AG10803 (cell line): ENCODE measurements at places on chromosomes 6 and 20.
A peak's percentile ranks its signal among the peaks of the same experiment; 100 is the strongest.

DNA sequence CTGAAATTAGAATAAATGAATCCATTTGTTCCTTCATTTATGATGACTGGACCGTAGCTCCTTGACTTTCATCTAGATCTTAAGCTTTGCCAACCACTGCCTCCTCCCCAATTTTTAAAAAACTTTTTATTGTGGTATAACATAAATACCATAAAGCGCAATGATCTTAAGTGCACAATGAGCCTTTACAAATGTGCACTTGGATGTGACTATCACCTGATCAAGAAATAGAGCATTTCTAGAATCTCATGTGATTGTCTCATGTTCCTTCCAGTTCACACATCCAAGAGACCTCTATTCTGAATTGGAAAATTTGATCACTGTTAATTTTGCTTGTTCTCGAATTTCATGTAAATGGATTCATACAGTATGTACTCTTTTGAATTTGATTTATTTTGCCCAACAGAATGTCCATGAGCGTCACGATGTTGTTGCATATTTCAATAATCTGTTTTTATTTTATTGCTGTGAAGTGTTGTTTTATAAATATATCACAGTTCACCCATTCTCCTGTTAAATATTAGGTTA, 442.2 kb downstream of the CDKAL1 start:
- no peak for DNase-seq

- no peak for DNase-seq
Observed at GRCh38 chr20:55329108-55329507, 676.2 kb downstream of the CBLN4 start.

DNA sequence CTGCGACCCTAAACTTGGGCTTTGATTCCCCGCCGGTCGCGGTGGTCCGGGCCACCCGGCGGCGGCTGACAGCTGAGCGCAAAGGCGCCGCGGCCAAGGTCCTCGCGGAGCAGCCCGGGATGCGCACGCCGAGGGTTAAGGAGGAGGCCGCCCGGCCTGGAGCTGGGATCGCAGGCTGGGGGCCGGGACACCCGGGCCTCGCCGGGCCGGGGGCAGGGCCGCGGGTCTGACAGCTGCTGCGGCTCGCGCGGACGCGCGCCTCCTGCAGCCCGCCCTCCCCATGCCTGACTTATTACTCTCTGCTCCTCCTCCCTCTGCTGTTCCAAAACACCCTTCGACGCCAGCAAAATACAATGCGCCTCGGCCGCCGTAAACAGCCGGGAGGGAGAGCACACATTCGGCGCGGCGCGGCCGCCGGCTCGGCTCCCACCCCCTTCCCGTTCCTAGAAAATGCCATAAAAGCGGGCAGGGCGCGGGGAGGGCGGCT, 746 bp downstream of the BACH2 start:
- DNase-seq, result peak; percentile 35

DNA sequence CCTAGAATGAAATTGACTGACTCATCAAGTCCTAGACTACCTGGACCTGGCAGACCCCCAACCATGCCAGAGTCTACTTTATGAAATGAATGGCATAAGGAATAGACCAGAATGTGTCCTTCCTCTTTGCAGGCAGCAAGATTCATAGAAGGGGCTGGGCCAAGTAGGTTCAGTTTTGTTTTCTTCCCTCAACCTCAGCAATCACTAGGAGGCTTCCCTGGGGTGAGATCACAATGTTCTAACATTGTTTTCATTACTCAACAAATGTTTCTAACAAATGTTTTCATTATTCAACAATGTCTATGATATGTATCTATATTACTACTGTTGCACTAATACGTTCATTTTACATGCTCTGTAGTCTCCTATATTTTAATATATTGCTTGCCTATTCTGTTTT, 8.4 kb upstream of the FAM162B start:
- no peak for DNase-seq

DNA sequence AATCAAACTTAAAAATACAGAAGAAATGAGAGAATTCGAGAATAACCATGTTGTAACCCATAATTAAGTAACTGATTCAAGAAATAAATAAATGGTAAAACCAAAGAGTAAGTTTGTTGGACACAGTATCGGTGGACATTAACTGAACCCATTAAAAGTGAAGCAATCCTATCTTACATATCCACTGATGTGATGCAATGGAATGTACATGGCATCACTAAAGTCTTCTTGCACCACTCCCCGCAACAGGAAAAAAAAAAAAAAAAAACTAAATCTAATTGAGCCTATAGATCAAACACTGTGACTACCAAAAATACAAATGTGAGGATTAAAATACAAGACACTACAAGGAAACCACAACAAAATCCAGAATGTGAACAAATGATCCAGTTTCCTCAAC, 7.9 kb downstream of the SNX14 start:
- peak; percentile 26 for DNase-seq

- DNase-seq, result no peak
Observed at GRCh38 chr20:52039790-52040189, 151.8 kb downstream of the ZFP64 start.

GRCh38 chr6:130466748-130467061, 100.9 kb downstream of the TMEM200A start:
- no peak for DNase-seq

- DNase-seq, result no peak
Observed at GRCh38 chr6:10412461-10413261, 2.2 kb downstream of the TFAP2A start.

GRCh38 chr6:141028791-141029280, 1103.9 kb upstream of the GJE1 start:
- DNase-seq, result no peak

GRCh38 chr6:12422848-12423247, 132.7 kb downstream of the EDN1 start:
- DNase-seq, result peak; percentile 72

GRCh38 chr6:321158-321438, 28.8 kb downstream of the DUSP22 start:
- no peak for DNase-seq

- DNase-seq, result no peak
Observed at GRCh38 chr20:35385733-35386132, 26.0 kb downstream of the UQCC1 start.

GRCh38 chr6:121479486-121480098, 44.1 kb downstream of the GJA1 start:
- no peak for DNase-seq

DNA sequence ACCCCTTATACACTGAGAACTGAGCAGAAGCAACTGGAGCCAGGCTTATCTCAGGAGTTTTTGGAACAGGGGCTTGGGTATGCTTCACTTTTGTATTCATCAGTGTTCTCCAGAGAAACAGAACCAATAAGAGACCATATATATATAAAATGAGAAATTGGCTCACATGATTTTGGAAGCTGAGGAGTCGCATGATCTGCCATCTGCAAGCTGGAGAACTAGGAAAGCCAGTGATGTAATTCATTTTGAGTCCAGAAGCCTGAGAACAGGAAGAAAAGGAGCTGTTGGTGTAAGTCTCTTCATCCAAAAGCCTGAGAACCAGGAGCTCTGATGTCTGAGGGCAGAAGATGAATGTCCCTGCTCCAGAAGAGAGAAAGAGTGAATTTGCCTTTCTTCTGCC, 272.0 kb downstream of the SLC35F1 start:
- DNase-seq, result no peak

GRCh38 chr6:142357879-142358278, 56.1 kb downstream of the ADGRG6 start:
- DNase-seq, result no peak

- no peak for DNase-seq
Observed at GRCh38 chr6:157503018-157503747, 122.2 kb downstream of the ZDHHC14 start.

- peak; percentile 97 for DNase-seq
Observed at GRCh38 chr6:136288566-136289326, 900 bp downstream of the BCLAF1 start.

- no peak for DNase-seq
Observed at GRCh38 chr6:21118216-21118780, 475.3 kb upstream of the SOX4 start.

GRCh38 chr6:170049641-170050561, 241.0 kb downstream of the DLL1 start:
- peak; percentile 91 for DNase-seq

DNA sequence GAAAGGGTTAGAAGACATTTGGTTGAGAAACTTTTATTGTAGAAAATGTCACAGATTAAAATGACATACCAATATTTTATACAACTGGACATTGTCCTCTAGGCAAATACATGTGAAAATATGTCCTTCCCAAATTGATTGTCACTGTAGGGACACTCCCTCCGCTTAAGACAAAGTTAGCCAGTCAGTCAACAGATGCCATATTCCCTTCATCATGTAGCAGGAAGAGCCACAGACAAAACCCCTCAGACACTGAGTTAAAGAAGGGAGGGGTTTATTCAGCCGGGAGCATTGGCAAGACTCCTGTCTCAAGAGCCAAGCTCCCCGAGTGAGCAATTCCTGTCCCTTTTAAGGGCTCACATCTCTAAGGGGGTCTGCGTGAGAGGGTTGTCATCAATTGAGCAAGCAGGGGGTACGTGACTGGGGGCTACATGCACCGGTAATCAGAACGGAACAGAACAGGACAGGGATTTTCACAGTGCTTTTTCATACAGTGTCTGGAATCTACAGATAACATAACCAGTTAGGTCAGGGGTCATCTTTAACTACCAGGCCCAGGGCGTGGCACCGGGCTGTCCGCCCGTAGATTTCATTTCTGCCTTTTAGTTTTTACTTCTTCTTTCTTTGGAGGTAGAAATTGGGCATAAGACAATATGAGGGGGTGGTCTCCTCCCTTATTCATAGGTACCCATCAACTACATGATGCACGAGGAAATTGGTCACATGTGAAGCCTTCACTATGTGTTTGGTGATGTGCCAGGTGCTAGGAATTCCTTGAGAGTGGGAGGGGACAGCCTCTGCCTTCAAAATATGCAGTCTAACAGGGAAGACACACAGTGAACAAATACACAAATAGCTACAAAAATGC, 155.7 kb upstream of the CDYL start:
- DNase-seq, result no peak

- DNase-seq, result peak; percentile 47
Observed at GRCh38 chr6:70834520-70834919, 122.3 kb downstream of the B3GAT2 start.

GRCh38 chr20:11755071-11755841, 162.4 kb upstream of the BTBD3 start:
- peak; percentile 68 for DNase-seq

GRCh38 chr6:145031962-145032361, 703.4 kb downstream of the EPM2A start:
- no peak for DNase-seq

GRCh38 chr20:32970115-32970972, 33.9 kb downstream of the SUN5 start:
- DNase-seq, result no peak

GRCh38 chr20:717832-718231, 42.2 kb upstream of the SCRT2 start:
- DNase-seq, result no peak

DNA sequence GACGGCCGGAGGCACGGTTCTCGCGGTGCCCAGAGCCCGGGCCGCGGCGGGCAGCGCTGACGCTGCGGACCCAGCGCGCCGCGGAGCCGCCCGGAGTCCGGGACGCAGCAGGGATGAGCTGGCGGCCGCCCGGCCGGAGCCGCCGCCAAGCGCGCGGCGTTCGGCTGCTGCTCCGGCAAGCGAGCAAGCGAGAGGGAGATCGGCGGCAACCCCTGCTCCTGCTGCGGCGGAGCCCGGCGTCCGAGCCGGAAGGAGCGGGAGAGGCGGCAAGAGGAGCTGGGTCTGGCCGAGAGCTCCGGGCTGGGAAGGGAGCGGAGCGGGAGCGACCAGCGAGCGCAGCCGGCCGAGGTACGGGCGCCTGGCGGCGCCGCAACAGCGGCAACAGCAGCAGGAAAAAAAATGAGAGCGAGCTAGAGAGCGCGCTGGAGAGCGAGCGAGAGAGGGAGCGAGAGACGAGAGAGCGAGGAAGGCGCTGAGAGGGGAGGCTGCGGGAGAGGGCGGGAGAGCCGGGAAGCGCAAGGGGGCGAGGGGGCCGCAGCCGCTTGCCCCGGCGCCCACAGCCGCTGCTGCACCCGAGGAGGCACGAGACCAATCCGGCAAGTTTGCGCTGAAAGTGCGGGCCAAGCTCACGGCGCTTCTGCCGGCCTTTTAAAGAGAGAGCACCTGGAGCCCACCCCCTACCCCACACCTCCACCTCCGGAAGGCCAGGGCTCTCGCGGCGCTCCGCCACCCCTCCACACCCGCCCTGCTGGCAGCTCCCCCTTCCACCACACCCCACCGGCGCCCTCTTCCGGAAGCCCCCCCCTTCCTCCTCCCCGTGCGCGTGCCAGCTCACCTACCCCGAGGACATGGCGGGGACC, 496 bp downstream of the GRM4 start:
- DNase-seq, result peak; percentile 48

DNA sequence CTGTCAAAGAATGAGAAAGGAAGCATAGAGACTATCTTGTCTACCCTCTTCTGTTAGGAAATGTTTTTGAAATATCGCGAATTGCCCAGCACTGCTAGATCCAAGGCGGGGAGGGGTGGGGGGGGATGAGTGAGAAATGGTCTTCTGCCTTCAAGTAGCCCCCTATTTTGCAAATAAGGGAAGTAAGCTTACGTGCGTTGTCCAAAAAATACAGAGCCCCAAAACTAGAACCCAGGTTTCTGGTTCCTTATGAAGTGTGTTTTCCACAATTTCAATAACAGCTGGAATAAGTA, 923 bp upstream of the ILRUN start:
- no peak for DNase-seq

DNA sequence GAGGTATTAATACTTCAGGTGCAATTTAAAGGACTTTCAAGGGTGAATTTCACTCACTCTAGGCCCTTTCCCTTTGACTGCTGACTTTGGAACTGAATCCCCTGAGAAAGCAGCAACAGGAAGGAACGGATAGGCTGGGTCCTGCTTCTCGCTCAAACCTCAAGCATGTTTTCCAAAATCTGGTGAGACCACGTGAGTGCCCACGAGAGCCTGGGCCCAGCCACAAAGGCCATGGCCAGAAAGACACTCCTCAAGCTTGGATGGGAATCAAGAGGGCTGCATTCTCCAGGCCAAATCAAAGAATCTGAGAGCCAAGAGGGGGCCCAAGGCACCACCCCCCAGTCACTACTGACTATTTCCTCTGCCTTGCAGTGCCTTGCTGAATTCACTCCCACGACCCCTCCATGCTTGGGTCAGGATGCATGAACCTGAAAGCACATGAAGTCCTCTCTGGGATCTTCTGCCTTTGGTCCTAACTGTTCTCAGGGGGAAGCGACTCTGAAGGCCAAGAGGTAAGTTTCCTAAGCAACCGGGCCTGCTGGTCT, 146.1 kb downstream of the NFATC2 start:
- DNase-seq, result no peak

DNA sequence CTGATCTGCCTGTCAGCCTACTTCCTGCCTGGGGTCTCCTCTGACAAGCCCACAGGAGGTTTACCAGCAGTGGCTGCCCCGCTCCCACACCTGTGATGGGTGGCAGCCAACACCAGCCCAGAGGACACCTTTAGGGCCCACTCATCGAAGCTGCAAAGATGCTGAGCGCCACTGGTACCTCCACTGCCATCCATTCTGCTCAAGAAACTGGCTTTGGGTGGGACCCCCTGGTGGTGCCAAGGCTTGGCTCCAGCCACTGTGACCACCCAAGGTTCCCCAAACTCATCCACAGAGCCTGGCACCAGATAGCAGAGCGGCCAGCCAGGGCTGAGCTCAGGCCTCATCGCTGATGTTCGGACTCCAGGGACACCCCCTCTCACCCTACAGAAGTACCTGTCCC, 42.5 kb downstream of the PREX1 start:
- no peak for DNase-seq
